CD4-positive, CD25-positive, alpha-beta regulatory T cell (primary cell): ENCODE measurements at places on chromosomes 2 and 18. TPM values are rescaled to one million over a fixed set of nuclear protein-coding genes. Genes with fewer than 3 reads are reported as not detected.

DNA sequence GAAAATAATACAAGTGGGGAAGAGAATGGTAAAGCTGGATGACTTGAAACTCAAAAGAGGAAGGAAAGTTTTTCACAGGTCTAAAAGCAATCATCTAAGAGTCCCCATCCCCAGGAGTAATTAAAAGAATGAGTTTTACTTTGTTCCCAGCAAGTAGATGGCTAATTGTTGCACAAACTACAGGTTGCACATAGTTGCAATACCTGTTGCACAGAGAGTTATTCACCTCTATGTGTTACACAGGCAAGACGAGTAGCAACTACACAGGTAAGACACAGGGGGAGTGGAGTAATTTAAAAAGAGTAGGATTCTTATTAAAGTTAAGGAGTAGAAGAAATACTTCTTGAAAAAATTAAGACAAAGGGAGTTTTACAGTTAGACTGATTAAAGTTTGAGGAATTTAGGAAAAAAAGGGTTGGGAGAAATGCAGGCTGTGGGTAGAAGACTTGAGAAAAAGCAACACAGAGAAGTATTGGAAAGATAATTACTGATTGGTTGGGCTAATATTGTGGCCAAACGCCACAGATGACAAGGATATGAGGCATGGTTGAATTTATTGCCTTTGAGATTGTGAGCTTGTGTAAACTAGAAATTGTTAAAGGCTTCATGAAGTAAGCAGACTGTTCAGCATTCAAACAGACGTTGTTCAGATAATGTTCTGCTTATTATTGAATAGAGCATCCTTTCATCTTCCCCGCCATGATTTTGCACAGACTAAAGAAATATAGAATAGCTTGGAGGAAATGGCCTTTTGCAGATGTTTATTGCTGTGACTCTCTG, 699.3 kb downstream of the NR4A2 start:
- no peak for DNase-seq

DNA sequence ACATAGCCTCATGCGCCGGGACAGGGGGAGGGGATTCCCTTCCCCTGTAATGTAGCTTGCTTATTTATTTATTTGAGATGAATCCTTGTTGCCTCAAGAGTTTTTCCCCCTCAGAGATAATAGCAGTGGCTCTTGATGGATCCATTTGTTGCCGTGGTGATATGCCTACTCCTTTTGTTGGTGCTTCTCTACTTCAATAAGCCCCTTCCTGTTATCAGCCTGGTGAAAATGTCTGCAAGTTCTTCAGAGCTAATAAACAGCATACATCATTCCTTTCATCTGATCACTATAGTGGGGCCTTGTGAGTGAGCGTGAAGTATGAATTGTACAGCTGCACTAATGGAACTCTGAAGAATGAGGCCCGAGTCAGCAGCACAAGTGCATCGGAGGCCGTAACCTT, 19.4 kb downstream of the FZD5 start:
- DNase-seq: no peak

DNA sequence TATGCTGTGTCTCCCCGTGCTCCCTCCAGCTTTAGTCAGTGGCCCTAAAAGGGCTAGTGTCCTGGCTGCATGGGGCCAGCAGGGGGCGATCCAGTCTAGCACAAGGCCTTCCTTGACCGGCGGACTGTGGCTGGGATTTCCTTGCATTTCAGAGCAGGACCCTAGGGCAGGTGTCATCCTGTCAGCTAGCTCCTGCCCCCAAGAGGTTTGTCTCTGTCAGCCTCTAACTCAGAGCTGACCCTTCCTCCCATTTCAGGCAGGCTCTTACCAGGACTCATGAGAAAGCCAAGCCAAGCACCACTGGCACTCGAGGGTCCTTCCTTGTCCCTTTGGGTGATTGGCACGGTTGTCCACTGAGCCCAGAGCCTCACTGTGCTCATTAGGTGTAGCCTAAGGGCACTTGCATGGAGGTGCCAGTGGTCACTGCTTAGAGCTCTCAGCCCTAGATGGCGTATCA, 140.3 kb downstream of the RPIA start:
- no peak for DNase-seq

DNA sequence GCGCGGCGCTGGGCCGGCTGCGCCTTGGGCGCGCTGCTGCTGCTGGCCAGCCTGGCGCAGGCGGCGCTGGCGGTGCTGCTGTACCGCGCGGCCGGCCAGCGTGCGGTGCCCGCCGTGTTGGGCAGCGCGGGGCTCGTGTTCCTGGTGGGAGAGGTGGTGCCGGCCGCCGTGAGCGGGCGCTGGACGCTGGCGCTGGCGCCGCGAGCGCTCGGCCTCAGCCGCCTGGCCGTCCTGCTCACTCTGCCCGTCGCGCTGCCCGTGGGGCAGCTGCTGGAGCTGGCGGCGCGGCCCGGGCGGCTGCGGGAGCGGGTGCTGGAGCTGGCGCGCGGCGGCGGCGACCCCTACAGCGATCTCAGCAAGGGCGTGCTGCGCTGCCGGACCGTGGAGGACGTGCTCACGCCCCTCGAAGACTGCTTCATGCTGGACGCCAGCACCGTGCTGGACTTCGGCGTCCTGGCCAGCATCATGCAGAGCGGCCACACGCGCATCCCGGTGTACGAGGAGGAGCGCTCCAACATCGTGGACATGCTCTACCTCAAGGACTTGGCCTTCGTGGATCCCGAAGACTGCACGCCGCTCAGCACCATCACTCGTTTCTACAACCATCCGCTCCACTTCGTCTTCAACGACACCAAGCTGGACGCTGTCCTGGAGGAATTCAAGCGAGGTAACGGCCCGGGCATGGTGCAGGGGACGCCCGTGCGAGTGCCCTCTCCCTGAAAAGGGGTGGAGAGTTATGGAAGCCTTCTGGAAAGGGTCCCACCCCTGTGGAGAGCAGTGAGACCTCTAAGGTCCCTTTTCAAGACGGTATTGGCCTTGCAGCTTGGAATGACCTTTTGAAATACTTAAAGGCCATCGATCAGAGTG, 1.0 kb downstream of the CNNM3 start:
- peak; percentile 24 for DNase-seq

DNA sequence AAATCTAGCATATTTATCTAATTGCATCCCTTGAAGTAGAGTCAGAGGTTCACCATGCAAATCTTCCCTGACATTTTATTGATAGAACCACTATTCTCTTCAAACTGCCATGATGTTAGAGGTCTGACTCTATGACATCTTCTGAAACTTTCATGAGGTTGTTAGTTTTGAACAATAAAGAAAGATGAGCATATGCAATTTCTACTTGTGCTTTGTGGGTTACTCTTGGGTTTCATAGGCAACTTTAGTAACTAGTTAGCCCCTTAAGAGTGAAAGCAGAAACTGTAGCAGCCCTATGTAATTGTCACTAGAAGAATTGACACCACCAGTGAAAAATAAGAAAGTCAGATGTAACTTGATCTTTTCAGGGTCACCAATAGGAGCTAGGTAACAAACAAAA, 53.1 kb upstream of the ZEB2 start:
- DNase-seq: no peak

DNA sequence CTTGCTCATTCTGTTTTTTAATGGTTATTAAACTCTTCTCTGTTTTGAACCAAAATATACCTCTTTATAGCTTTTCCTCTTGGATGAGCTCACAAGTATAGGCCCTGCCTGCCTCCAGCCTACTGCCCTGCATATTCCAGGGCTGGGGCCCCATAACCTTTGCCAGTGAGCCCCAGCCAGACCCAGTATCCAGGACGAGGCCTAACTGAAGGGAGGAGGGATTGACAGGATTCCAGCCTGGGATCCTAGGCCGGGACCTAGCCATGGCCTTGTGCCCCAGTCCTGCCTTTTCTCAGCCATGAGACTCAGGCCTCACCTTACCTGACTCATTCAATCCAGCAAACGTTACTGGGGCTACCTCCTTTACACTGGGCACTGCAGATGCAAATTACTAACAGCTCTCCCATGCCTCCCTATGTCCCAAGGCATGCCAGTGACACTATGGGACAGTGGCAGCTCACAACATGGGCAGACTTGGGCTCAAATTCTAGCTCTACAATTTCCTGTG, 159.2 kb downstream of the DDX1 start:
- no peak for DNase-seq

- DNase-seq: no peak
These were observed 68.5 kb downstream of the MOGAT1 start for GRCh38 chr2:222739939-222740338.

- DNase-seq: no peak
These were observed at the start of gene RNF152 for GRCh38 chr18:61892683-61893308. RNF152 (minus strand) TSS chr18:61893007; CDS start chr18:61816463, 76,544 bp downstream.

- no peak for DNase-seq
These were observed 84.7 kb upstream of the TMEM200C start for GRCh38 chr18:5979971-5980457.

DNA sequence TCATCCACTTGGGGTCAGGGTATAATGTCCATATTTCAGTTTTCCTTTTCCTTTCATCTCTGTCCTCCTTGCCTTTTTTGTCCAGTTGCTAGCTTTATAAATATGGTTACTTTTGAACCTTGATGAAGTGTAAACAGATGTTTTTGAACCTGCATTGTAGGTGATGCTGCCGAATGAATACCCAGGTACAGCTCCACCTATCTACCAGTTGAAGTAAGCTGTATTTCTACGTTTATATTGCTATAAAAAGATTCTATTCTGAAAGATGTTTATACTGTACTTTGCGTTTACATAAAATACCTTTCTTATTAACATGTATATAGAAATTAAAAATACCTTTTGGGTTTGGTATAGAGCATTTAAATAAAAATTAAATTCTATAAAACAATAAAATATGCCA, 2.2 kb downstream of the IMPACT start:
- no peak for DNase-seq

GRCh38 chr2:27071277-27071989, at the start of gene OST4:
OST4 (minus strand) TSS chr2:27071654.
- peak; percentile 86 for DNase-seq

Gene APOB
- polyA plus RNA-seq: not detected

GRCh38 chr2:74146929-74147726, 584 bp downstream of the BOLA3 start:
- no peak for DNase-seq

DNA sequence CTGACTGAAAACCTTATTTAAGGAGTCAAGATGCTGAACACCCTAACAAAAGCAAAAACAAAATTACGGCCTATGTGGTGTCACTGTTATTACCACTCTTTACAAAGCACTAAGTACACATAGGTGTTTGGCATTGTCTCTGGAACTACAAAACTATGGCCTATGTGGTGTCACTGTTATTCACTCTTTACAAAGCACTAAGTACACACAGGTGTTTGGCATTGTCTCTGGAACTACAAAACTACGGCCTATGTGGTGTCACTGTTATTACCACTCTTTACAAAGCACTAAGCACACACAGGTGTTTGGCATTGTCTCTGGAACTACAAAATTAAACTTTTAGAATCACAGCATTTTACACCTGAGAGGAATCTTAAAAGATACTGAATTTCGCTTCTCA, 47.4 kb downstream of the SLC35F5 start:
- no peak for DNase-seq

- no peak for DNase-seq
These were observed 205.1 kb downstream of the NDUFA10 start for GRCh38 chr2:239819974-239820555.

Gene FRZB
- not detected for polyA plus RNA-seq

- DNase-seq: no peak
These were observed 55.6 kb downstream of the ODC1 start for GRCh38 chr2:10392548-10392947.

GRCh38 chr2:168622559-168622958, 166.5 kb downstream of the CERS6 start:
- DNase-seq: no peak

- no peak for DNase-seq
These were observed 61.6 kb downstream of the COL6A3 start for GRCh38 chr2:237352279-237352845.

DNA sequence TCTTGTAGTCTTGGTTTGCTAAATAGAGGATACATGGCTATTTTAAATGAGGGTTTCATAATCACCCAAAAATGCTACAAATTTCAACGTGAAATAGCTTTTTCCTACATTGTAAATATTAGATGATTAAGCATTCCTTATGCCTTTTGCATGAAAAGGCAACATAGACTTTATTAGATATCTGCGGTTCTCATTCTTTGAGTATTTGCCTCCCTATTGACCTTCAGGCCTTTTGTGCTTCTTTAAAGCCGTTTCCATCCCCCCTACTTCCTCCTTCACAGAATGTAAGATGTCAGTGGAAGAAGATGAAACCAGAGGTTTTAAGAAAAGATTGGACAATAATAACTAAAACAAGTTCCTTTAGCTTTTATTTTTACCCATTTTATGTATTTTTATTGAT, 144.1 kb downstream of the UBE2E3 start:
- DNase-seq: peak; percentile 48

GRCh38 chr2:233030-233429, 30.8 kb downstream of the SH3YL1 start:
- DNase-seq: no peak

Gene LCT
- polyA plus RNA-seq: not detected

GRCh38 chr2:227759411-227760118, 13.9 kb downstream of the SCYGR8 start:
- DNase-seq: no peak

- DNase-seq: no peak
These were observed 172.0 kb downstream of the INHBB start for GRCh38 chr2:120517751-120518469.

Gene TMEM169
- polyA plus RNA-seq: 7.0 TPM

GRCh38 chr2:230942920-230943896, 18.2 kb upstream of the GPR55 start:
- no peak for DNase-seq

Gene C2orf15
- polyA plus RNA-seq: 2.1 TPM
